Activated CD8-positive, alpha-beta memory T cell treated with anti-CD3 and anti-CD28 coated beads, Interleukin-2, amount 10 ng/mL, durations not matched to agents 7 days and 5 days (primary cell): ENCODE measurements at places on chromosomes 5 and 9.

GRCh38 chr9:3732077-3733038 lies 206.6 kb upstream of the RFX3 start:
- peak; percentile 57 for DNase-seq

DNA sequence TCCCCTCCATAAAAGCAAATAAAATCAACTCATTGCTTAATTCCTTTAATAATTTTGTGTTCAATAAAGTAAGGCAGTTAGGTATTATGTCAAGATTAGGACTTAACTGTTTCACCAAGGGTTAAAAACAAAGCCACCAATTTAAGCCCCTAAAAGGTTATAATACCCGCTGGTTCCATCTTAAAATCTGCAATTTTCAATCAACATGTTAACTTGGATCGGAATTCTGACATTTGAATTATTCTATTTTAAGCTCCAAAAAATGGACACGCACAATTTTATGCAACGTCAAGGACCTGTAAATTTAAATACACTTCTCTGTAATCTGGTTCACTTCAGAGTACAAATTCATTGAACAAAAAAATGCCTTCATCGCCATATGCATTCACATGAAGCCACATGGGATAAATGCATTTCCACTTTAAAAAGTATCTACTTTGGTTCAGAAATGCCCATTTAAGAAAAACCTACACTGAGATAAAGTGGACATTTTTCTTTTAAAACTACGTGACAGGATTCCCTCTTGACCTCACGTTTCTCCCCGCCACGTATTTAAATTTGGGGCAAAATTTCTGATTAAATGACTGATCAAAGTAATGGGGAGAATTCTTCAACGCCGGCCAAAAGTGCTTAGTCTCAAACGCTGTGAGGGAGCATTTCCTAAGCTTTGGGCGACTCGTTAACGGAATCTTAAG lies 721 bp downstream of the GIN1 start:
- no peak for DNase-seq

DNA sequence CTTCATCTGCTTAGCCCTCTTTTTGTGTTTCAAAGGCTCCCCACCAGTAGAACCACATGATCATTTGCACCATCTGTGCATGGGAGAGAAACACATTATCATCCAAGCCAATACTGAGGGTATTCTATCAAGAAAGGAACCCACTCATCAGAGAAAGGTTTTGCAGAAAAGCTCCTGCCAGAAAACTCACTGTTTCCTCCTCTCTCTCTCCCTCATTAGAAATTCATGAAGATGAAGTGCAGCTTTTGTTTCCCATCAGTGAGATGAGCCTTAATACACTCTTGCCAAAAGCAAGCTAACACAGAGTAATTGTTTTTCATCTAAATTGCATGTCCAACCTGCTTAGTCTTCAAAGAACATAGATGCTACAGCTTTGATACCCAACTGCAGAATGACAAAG lies 142.4 kb upstream of the GRAMD2B start:
- DNase-seq: no peak

- no peak for DNase-seq
Observed at GRCh38 chr5:8840237-8840636, 705.6 kb downstream of the SEMA5A start.

DNA sequence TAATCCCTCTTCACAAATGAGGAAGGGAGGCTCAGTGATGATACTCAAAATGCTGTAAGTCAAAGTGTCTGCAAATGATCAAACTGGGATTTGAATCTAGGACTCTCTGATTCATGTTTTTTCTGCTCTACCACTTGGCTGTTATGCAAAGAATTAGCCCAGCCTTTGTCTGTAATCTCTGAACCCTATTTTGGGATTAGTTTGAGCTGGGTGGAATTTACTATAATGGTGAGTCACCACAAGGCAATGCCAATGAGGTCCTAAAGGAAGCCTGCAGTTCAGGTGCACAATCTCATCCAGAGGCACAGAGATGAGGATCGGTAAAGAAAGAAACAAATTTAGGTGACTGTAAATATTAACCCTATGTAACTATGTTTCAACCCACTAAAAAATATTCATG lies 29.2 kb downstream of the RFK start:
- no peak for DNase-seq

GRCh38 chr9:115615821-115616665 lies 498.1 kb upstream of the TNC start:
- no peak for DNase-seq
